ENCODE measurements at places on chromosomes 5 and 9.

DNA sequence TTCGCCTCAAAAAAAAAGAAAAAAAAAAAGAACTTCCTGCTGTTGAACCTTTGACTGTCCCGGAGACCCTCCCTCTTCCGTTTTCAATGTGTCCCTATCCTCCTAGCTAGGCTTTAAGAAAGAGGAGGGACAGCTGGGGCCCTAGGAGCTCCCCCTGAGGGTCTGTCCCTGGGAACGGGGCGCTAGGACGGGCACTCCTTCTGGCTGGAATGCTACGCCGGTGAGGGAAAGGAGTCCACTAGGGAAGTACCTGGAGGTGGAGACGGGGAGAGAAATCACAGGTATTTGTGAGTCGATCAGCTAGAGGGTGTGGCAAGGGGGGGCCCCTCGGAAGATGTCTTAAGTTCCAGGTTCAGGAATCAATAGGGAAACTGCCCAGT, 4.6 kb downstream of the SIT1 start:
- DNase-seq = peak; percentile 24

GRCh38 chr5:113034182-113034773, 57.7 kb downstream of the DCP2 start:
- DNase-seq = no peak

DNA sequence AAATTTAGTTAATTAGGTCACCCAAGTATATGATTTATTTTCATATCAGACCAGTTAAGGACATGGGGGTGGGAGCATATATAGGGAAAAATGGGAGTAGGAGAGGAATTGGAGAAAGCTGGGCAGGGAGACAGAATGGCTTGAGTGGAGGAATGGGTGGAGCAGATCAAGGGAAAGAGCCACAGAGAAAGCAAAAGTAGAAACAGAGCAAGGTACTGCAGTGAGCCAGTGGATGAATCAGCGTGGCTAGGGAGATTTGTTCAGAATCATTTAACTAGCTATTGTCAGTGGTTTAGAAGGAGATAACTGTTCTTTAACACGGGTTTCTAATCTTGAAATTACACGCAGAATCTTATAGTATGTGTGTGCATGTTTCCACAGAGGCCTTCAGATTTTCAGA, 37.4 kb downstream of the SNX24 start:
- DNase-seq = no peak

- no peak for DNase-seq
Observed at GRCh38 chr9:87829756-87830155, 52.9 kb upstream of the SPATA31E1 start.

Measured in GDM1 (cell line).